ENCODE measurements at places on chromosomes 5 and 9.

GRCh38 chr9:4092793-4093709, 206.8 kb downstream of the GLIS3 start:
- DNase-seq, result no peak

- no peak for DNase-seq
Observed at GRCh38 chr5:53482717-53483638, 2.5 kb downstream of the FST start.

DNA sequence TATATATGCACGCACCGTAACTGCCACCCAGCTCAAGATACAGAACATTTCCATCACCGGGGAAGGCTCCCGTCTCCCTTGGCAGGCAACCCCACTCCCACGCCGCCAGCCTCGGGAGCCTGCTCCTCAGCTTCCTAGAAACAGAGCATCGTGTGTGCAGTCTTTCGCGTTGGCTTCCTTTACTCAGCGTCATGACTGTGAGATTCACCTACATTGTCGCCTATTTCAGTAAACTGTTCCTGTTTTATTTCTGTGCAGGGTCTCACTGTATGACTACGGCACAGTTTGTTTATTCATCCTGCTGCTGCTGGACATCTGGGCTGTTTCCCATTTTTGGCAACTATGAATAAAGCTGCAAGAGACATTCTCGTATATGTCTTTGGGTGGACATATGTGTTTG, 90.7 kb downstream of the STK10 start:
- DNase-seq, result no peak

- DNase-seq, result peak; percentile 12
Observed at GRCh38 chr9:5886114-5886939, 4.4 kb upstream of the MLANA start.

DNA sequence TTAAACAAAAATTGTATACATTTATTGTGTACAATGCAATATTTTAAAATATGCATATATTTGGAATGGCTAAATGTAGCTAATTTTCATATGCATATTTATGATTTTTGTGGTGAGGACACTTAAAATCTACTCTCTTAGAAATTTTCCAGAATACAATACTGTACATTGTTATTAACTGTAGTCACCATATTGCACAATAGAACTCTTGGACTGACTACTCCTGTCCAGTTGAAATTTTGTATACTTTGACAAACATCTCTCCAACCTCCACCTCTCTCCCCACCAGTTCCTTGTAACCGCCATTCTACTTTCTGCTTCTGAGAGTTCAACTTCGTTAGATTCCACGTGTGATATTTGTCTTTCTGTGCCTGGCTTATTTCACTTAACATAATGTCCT, 49.2 kb upstream of the TAF11L2 start:
- DNase-seq, result no peak

DNA sequence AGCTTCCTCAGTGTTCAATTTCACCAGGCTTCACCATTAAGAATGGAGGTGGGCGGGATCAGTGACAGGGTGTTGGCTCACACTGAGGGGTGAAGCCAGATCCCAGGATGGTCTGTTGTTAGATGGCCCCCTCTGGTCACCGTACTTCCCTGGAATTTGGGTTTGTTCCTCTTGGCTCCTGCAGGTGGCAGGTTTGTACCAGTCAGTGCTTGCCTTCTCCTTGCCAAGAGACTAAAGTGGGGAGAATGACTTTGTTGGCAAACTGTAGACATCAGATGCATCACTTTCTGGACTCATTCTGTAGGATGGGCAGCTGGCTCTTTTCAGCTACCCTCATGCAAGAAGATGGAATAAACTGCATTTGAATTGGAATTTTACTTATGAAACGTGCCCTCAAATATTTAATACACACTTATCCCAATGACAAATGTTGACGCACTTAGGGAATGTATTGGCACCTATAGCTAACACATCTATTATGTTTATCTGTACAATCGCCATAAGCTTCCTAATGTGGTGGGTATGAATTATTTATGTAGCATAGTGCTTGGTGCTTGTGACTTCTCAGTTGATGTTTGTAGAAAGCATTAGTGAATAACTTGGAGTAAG, 31.4 kb upstream of the ANKRD55 start:
- no peak for DNase-seq

DNA sequence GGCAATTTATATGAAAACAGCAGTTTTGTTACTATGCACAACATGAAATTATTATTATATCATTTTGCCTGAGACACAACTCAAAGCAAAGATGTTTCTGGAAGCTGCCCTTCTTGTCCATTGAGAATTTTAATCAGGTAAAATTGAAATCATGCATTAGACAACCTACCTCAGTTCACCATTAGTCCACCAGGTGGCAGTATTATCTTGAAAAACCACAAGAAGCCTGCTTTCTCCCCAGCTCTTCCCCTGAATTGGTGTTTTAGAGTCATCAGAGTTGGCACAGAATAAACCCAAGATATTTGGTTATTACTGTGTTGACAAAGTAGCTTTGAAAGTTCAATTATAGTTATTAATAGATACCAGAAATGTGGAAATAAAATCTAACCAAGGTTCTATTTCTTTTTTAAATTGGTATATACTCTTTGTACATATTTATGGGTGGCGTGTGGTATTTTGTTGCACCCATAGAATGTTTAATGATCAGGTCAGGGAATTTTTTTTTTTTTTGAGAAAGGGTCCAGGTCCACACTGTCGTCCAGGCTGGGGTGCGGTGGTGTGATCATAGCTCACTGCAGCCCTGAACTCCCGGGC, 25.7 kb downstream of the UTP15 start:
- DNase-seq, result peak; percentile 74

DNA sequence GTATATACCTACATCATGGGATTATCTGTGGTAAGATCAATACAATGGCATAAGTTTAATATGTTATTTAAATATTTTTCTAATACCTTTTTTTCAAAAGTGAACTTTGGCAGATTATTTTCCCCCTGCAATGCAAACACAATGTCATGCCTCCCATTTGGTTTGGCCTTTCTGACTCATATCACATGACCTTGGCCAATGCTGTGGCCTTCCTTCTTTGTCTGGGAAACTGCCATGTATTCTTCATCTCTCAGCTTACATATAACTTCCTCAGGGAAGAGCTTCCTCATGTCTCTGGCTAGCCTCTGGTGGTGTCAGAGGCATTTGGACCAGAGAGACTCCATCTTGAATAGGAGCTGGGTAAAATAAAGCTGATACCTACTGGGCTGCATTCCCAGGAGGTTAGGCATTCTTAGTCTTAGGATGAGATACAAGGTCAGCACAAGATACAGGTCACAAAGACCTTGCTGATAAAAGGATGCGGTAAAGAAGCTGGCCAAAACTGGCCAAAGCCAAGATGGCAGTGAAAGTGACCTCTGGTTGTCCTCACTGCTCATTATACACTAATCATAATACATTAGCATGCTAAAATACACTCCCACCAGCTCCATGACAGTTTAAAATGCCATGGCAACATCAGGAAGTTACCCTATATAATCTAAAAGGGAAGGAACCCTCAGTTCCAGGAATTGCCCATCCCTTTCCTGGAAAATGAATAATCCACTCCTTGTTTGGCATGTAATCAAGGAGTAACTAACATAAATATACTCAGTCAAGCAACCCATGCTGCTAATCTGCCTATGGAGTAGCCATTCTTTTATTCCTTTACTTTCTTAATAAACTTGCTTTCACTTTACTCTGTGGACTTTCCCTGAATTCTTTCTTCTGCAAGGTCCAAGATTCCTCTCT, 76.0 kb downstream of the C9orf153 start:
- no peak for DNase-seq

GRCh38 chr5:94240993-94241651, 377.3 kb downstream of the KIAA0825 start:
- peak; percentile 49 for DNase-seq

DNA sequence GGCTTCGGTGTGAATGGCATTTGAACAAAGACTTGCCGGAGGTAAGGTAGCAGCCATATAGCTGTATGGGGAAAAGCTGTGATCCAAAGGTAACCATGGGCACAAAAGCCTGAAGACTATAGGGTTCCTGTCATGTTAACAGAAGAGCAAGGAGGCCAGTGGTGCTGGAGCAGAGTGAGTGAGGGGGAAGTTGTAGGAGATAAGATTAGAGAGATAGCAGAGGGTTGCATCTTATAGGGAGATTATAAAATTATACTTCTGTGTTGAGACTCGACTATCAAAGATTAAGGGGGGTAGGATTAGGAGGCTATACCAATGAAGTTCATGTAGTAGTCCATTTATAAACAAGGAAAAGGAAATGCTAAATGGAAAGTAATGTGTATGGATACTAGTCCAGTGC, 3.3 kb downstream of the NCBP1 start:
- DNase-seq, result no peak

GRCh38 chr5:179061025-179061424, 852 bp downstream of the ZNF354C start:
- DNase-seq, result no peak

DNA sequence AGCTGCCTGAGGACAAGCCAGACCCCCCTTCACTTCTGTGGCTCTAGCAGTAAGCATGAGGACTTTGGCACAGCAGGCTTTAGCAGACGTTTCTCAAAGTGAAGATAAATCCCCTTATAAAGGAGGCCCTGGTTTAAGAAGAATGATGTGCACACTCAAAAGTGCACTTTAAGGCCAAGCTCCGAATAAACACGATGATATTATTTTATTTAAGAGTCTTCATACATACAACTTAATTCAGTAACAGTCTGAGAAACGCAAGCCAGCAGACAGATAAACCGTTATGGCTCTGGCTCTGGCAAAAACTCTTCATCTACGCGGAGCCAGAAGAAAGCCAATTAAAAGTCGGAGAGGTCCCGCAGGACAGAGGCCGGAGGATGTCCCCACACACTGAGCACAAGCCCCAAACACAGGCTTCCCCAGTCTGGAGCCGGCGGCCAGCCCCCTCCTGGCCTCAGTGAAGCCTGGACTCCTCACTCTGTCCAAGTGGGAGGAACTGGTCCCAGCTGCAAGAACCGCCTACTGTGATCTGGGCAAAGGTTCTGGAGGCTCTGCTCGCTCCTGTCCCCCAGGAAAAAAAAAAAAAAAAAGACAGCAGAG, 44.6 kb downstream of the ADAMTS2 start:
- DNase-seq, result no peak

- no peak for DNase-seq
Observed at GRCh38 chr5:154518438-154518867, 40.4 kb upstream of the HAND1 start.

DNA sequence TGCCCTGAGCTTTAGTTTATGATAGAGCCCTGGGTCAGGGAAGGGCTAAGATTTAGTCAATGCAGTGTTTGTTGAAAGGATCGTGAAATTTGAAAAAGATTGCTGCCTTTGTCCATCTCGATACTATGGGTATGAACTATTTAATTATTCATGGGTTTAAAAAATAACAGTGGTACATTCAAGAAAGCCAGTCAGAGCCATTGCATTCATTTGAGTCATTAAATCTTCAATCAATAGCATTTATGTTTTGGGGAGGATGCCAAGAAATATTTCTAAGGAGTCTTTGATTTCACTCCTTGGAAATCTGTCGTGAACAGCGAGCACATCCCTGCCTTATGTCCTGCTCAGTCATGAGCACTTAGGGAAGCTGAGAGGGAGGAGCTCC, 54.4 kb upstream of the LRRTM2 start:
- no peak for DNase-seq

- DNase-seq, result no peak
Observed at GRCh38 chr9:16325966-16326365, 544.5 kb downstream of the BNC2 start.

- DNase-seq, result no peak
Observed at GRCh38 chr9:20513126-20513913, 109.0 kb downstream of the MLLT3 start.

- DNase-seq, result no peak
Observed at GRCh38 chr5:91487420-91487819, 104.3 kb upstream of the ARRDC3 start.

- DNase-seq, result peak; percentile 82
Observed at GRCh38 chr5:179023528-179024189, at the start of gene ZNF879. TSS of gene ZNF879 (plus strand) at chr5:179023804. CDS start at chr5:179025005, 1,201 bp downstream.

GRCh38 chr9:104872656-104873488, 55.1 kb downstream of the ABCA1 start:
- no peak for DNase-seq

GRCh38 chr5:112923148-112923917, 1.3 kb upstream of the REEP5 start:
- no peak for DNase-seq

- DNase-seq, result peak; percentile 39
Observed at GRCh38 chr5:65483546-65484346, 2.0 kb upstream of the ADAMTS6 start.

- DNase-seq, result no peak
Observed at GRCh38 chr5:151094852-151095245, 14.0 kb upstream of the TNIP1 start.

DNA sequence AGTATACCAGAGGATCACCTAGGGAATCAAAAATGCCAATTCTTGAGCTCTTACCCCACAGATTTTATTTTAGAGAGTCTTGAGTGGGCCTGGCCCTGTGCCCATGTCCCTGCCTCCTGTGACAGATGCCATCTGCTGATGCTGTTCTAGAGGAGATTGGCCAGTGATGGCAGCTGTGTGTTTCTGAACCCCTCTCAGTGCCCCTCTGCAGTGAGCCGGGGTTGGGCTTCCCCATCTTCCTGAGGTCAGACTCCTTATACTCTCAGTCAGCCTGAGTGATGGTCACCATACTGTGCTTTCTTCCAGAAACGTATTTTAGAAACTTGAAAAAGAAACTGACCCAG, 6.1 kb downstream of the PTCD2 start:
- no peak for DNase-seq

GRCh38 chr5:104612005-104612404, 1049.4 kb upstream of the NUDT12 start:
- no peak for DNase-seq

DNA sequence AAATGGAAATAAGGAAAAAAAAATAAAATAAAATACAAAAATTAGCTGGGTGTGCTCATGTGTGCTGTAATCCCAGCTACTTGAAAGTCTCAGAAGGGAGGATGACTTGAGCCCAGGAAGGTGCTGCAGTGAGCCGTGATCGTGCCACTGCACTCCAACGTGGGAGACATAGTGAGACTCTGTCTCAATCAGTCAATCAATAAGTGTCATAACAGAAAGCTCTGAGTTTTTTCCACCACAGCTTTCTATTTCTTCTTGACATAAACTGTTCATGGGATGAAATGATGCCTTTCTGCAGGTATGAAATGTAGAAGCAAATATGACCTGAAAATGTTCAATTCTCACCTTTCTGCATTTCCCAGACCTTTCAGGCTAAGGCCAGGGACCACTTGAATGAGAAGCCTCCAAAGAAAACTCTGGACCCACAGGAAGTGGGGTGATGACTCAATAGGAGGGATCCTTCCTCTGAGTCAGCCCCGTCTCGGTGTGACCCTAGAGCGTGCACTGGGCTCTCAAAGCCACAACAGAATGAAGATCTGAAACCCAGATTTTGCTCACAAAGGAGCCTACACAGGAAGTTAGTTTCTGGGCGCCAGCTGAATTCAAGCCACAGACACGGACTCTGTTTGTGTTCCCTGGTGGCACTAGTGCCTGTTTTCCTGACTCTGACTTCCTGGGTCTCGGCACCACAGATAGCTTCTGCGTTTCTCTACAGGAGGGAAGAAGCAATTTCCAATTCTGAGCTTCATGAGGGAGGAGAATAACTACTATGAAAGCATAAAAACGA, 62.0 kb downstream of the ANKH start:
- peak; percentile 29 for DNase-seq

GRCh38 chr9:115127191-115127817, 9.3 kb upstream of the TNC start:
- DNase-seq, result no peak
